ENCODE measurements at places on chromosomes 3 and 15.
A peak's percentile ranks its signal among the peaks of the same experiment; 100 is the strongest.

DNA sequence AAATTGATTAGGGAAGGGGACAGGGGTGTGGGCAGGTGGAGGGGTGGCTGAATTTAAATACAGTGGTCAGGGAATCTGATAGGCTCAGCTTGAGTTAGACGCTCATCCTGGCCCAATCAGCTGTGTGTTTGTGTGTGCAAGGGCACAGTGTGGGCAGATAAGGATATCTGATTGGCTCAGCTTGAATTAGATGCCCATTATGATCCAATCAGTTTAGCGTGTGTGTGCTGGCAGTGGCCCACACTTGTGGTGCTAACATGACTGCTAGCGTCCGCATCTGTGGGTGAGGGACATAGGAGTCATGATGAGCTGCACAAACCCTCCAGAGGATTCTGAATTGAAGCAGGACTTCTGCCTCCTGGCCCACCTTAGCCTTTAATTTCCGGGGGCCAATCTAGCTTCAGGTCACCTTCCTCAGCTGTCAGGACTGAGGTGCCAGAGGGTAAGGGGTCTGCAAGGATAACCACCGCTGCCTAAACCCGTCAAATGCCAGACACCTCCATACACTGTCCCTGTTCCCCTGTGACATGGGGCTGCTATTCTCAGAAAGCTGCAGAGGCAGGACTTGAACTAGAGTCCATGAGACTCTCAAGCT lies 97.3 kb downstream of the CORO2B start:
- no peak for DNase-seq

GRCh38 chr15:83283138-83283812 lies 1.2 kb downstream of the BNC1 start:
- no peak for DNase-seq

GRCh38 chr3:22351806-22352205 lies 600.8 kb upstream of the ZNF385D start:
- no peak for DNase-seq

DNA sequence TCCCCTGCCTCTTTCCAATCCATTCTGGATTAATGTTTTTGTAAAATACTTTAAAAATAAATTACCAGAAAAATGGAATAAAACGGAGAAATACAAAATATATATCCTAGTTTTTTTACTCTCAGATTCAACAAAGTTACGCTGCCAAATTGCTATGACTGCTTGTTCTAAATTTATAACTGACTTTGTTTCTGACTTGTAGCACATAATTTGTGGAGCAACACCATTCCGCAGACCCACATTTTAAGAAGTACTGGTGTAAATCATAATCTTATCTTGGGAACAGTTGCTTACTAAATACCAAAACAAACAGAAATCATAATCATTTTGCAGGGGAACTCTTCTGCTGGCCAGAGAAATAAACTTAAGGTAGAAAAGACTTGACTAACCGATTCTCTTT lies 339.4 kb upstream of the CBLB start:
- DNase-seq, result no peak

DNA sequence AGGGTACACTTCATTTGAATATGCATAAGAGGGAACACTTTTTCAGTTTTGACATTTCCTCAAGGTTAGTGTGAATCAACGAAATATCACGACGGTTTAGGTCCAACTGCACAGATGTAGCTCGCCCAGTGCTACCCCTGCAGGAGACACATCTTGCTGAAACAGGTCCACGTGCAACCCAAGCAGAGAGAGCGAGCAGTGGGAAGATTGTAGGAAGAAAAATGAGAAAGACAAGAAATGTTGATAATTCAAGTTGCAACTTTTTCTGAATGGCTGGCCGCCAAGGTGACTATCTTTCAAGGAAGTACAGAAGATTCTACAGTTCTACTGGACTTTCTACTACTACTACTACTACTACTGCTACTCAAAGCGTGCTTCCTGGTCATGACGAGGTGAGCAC lies 231.7 kb downstream of the PDZRN3 start:
- no peak for DNase-seq

DNA sequence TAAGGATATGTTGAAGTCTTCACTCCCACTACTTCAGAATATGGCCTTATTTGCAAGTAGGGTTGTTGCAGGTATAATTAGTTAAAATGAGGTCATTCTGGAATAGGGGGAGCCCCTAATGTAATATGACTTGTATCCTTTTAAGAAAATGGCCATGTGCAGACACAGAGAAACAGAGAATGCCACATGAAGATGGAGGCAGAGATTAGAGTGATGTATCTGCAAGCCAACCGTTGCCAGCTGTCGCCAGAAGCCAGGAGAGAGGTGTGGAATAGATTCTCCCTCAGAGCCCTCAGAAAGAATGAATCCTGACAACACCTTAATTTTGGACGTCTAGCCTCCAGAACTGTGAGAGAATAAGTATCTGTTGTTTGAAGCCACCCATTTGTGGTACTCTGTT lies 11.3 kb upstream of the TRANK1 start:
- DNase-seq, result no peak

GRCh38 chr3:195823280-195823679 lies 11.6 kb upstream of the MUC4 start:
- no peak for DNase-seq

DNA sequence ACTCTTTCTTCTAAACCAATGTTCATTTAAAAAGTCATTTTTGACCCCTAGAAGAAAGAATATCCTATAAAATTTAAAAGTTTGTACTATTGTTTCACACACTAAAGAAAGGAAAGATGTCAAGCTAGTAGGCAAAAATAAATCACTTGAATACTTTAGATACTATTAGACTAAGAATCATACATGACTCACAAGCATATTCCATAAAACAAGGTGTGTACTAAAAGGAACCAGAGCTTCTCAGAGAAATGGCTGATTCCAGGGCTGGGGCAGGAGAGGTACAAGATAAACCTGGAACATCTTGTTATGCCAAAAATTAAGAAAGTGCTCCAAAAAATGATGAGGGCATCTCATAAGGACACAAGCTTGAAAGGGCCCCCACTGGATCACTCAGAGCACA lies 8.7 kb downstream of the DLG1 start:
- no peak for DNase-seq

- DNase-seq, result no peak
Measured at GRCh38 chr3:171285287-171285686, 174.9 kb downstream of the TNIK start.

- no peak for DNase-seq
Measured at GRCh38 chr3:24012589-24013269, 67.6 kb downstream of the NR1D2 start.

GRCh38 chr3:133939463-133939835 lies 43.8 kb upstream of the RAB6B start:
- DNase-seq, result no peak

GRCh38 chr15:25177955-25178801 lies 223.4 kb downstream of the SNRPN start:
- no peak for DNase-seq

- DNase-seq, result peak; percentile 53
Measured at GRCh38 chr3:178072391-178073305, 463.6 kb upstream of the KCNMB2 start.

DNA sequence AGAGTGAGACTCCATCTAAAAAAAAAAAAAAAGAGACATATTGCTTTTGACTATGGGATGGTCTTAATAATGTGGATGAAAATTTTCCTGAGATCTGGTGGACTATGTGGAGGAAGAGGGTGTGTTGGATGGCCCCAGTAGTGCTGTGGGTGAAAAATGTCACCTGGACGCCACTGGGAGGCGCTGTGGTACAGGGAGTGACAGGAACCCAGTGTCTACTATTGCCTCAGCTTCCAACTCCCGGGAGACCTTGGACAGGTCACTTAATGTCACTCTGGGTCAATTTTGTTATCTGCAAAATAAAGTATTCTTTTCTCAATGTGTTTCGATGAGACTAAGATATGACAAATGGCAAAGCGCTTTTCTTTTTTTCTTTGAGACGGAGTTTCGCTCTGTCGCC lies 27.7 kb upstream of the DCP1A start:
- peak; percentile 41 for DNase-seq

DNA sequence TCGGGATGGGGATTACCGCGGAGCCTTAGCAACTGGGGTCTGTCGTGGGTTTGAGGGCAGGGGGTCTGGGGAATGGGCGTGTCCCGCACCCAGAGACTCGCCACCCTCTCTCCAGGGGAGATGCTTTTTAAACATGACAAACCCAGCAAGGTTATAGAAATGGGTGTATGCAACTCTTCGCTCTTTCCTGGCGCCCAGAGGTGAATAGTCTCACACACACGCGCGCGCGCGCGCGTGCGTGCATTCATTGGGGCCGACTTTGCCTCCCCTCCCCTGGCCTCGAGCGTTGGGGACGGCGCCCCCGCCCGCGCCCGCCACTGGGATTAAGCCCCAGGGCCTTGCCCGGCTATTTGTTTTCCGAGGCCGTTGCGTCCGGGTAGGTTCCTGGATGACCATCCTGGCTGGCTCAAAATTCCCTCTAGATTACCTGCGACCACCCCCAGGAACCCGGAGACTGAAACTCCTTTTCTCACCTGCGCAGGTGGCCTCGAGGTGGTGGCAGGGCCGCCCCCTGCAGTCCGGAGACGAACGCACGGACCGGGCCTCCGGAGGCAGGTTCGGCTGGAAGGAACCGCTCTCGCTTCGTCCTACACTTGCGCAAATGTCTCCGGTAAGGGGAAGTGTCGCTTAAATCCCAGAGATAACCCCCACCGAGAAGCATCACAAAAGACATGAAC lies 777 bp downstream of the GPR160 start:
- DNase-seq, result peak; percentile 42

DNA sequence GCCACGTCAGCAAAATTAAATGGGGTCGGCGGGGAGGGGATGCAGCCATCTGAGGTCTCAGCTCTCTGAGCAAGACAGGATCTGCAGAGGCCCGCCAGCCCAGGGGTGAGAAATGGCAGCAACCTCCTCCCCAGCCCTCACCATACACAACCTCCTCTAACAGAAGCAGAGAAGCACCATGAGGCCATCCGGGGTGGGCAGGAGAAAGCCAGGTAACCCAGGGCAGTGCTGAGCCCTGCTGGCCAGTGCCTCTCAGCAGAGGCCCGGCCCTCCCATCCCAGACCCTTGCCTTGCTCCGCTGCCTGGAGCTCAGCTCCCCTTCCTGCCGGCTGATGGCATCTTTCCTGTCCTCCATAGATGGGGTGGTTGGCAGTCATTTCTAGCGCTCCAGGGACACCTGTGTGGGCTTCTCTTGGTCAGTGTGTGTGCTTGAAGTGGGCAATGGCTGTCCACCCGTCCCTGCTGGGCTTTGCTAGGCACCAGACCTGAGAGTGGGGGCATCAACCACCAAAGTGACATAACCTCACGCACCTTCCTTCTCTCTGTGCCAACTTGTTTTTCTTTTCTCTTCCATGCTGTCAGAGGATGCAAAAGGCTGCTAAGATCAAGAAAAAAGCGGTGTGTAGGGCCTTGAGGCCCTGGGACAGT lies 175.8 kb downstream of the NSMCE3 start:
- no peak for DNase-seq

GRCh38 chr3:33050071-33050653 lies 46.8 kb downstream of the GLB1 start:
- DNase-seq, result no peak

- DNase-seq, result no peak
Measured at GRCh38 chr3:71088019-71088708, 495.4 kb downstream of the FOXP1 start.

GRCh38 chr3:72158639-72159326 lies 373.8 kb upstream of the PROK2 start:
- DNase-seq, result no peak

GRCh38 chr3:137845194-137845593 lies 81.1 kb downstream of the SOX14 start:
- DNase-seq, result no peak

- no peak for DNase-seq
Measured at GRCh38 chr3:184715943-184716621, 4.2 kb upstream of the MAGEF1 start.

DNA sequence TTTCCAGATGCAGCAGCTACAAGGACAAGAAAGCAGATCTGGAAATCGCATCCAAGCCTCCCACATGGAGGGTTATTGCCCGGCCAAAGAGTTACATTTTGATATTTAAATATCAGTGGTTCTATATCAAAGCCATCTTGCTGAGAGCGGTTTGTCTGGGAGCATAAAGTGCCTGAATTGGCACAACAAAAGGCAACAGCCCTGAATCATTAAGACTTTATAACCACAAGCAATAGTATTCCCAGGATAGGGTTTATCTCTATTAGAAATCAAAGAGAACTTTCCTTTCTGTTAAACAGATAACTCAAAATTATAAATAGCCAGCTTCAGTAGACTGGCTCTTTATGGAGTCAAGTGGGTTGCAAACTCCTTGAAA lies 564.7 kb downstream of the ROBO1 start:
- DNase-seq, result no peak

GRCh38 chr3:30676424-30677346 lies 70.3 kb downstream of the TGFBR2 start:
- no peak for DNase-seq

GRCh38 chr3:152235709-152236298 lies 32.9 kb upstream of the MBNL1 start:
- no peak for DNase-seq

DNA sequence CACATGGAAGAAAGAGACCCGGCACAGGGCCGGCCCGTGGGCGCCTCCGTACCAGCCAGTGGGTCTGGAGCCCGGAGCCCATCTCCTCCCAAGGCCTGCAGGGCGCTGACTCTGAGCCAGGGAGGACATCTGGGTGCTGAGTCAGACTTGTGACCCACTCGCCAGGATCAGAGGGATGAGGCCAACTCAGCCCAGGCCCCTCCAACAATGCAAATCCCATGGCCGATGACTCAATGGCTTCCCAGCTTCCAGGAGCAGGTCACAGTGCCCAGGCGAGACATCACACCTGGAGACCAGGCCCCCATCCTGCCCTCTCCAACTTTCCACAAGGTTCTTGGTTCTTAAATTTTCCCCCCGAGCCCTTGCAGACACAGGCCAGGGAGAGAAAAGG lies 95.1 kb downstream of the LRIG1 start:
- no peak for DNase-seq

DNA sequence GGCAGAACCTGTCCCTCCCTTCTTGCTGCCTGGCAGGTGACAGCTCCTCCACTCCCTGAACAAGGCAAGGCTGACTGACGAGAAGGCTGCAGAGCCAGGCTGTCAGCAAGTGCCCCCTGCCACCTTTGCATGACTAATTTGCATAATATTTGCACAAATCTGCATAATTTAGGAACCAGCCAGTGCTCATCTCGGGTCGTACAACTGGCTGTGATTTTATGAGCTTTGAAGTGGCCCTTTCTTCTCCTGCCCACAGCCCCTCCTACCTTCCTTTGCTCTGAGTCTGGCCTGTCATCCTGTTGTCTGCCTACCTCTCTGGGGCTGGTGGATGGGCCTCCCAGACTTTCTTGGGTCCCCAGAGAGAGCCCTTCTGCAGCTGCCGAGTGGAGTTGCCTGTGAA lies 58.9 kb downstream of the LINGO1 start:
- DNase-seq, result no peak

GRCh38 chr15:87877114-87877810 lies 379.3 kb downstream of the NTRK3 start:
- DNase-seq, result no peak

DNA sequence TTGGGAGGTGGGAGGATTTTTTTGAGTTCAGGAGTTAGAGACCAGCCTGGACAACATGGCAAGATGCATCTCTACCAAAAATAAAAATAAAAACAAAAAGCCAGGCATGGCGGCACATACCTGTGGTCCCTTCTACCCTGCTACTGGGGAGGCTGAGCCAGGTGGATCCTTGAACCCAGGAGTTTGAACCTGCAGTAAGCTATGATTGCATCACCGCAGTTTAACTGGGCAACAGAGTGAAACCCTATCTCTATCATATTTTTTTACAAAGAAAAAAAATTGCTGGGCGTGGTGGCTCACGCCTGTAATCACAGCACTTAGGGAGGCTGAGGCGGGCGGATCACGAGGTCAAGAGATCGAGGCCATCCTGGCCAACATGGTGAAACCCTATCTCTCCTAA lies 35.8 kb upstream of the RPN1 start:
- DNase-seq, result no peak

GRCh38 chr3:71162221-71162620 lies 421.3 kb downstream of the FOXP1 start:
- DNase-seq, result no peak
